ENCODE measurements at places on chromosomes 4 and X.

GRCh38 chr4:18113710-18114331 lies 92.3 kb upstream of the LCORL start:
- DNase-seq, result no peak

DNA sequence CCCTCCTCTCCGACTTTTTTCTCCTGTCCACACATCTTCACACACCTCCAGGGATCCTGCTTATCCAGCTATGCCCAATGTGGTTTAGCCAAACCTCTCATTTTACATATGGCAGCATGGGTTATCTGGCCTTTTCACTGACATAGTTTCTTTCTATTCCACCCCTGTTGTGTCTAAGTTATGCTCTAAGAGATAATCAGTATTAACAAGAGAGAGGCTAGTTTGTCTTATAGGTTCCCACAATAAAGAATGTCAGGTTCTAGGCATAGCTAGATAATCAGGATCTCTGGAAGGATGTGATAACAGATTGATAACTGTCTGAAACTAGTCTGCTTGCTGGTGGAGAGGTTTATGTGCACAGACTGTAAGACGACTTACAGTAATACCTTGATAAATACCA lies 7.7 kb upstream of the GALNT7 start:
- no peak for DNase-seq

- DNase-seq, result no peak
These were observed 26.6 kb downstream of the PLAC1 start for GRCh38 chrX:134631426-134632346.

GRCh38 chr4:100508691-100509090 lies 9.1 kb downstream of the EMCN start:
- no peak for DNase-seq

GRCh38 chr4:89136525-89136924 lies 25.2 kb downstream of the TIGD2 start:
- DNase-seq, result no peak

- no peak for DNase-seq
These were observed 81.5 kb upstream of the SMIM10 start for GRCh38 chrX:134909261-134909660.

DNA sequence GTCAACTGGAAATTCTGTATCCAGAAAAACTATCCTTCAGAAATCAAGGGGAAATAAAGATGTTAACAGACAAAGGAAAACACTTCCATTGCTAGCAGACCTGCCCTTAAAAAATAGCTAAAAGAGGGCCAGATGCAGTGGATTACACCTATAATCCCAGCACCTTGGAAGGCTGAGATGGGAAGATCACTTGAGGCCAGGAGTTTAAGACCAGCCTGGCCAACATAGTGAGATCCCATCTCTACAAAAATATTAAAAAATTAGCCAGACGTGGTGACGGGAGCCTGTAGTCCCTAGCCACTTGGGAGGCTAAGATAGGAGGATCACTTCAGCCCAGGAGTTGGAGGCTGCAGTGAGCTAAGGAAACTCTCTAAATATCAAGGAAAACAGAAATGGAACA lies 67.4 kb downstream of the CNOT6L start:
- DNase-seq, result no peak

GRCh38 chrX:13690836-13691235 lies 1.9 kb downstream of the RAB9A start:
- no peak for DNase-seq
